Melanocyte of skin (primary cell): ENCODE measurements at places on chromosomes 12 and 14. TPM values are rescaled to one million over a fixed set of nuclear protein-coding genes. Genes with fewer than 3 reads are reported as not detected.

Gene KLRC4
- not detected in 2 replicates for total RNA-seq

Gene NAV3
- total RNA-seq = 23.0 and 39.6 TPM in 2 replicates

Gene SLC22A17
- total RNA-seq = 2.4 and 9.8 TPM in 2 replicates

Gene LRP1-AS
- total RNA-seq = not detected in 2 replicates

Gene ZDHHC22
- total RNA-seq = not detected in 2 replicates

Gene MYF6
- not detected in 2 replicates for total RNA-seq

Gene INHBC
- not detected in 2 replicates for total RNA-seq

Gene BEGAIN
- 0.33 and 0.93 TPM in 2 replicates for total RNA-seq

Gene PPM1H
- 39.6 and 76.8 TPM in 2 replicates for total RNA-seq

Gene CHMP4A
- total RNA-seq = 12.4 and 16.4 TPM in 2 replicates

Gene TDRD9
- 0.33 and 1.2 TPM in 2 replicates for total RNA-seq

Gene UNC119B
- total RNA-seq = 13.4 and 16.0 TPM in 2 replicates

Gene EIF5
- total RNA-seq = 78.5 and 87.6 TPM in 2 replicates

Gene CLEC4A
- total RNA-seq = not detected in 2 replicates

Gene CCDC38
- under 0.01 and 0.15 TPM in 2 replicates for total RNA-seq

Gene KCNMB4
- total RNA-seq = 0.15 TPM in 1 of 2 replicates, not detected in the other

Gene GPATCH2L
- 46.3 and 49.4 TPM in 2 replicates for total RNA-seq

Gene C1RL
- total RNA-seq = 11.7 and 18.0 TPM in 2 replicates

Gene LRRIQ1
- 0.62 and 0.67 TPM in 2 replicates for total RNA-seq

Gene KRT72
- total RNA-seq = not detected in 2 replicates

Gene TMEM179
- total RNA-seq = not detected in 2 replicates

Gene LALBA
- total RNA-seq = not detected in 2 replicates

Gene FGD4
- 18.9 and 20.4 TPM in 2 replicates for total RNA-seq

Gene ANO2
- total RNA-seq = not detected in 2 replicates

Gene VCPKMT
- 4.1 and 6.5 TPM in 2 replicates for total RNA-seq

Gene EML1
- total RNA-seq = 9.1 and 10.3 TPM in 2 replicates

Gene CEBPE
- not detected in 2 replicates for total RNA-seq

Gene DEGS2
- not detected in 2 replicates for total RNA-seq

Gene TAS2R13
- 1.7 and 3.6 TPM in 2 replicates for total RNA-seq

Gene PLA2G1B
- not detected in 2 replicates for total RNA-seq

Gene RNF212B
- 0.34 TPM in 1 of 2 replicates, not detected in the other for total RNA-seq

Gene PRB2
- not detected in 2 replicates for total RNA-seq

Gene MGST1
- total RNA-seq = 165 and 285 TPM in 2 replicates

Gene EAPP
- total RNA-seq = 39.2 and 49.1 TPM in 2 replicates

Gene RPGRIP1
- total RNA-seq = 0.34 TPM in 1 of 2 replicates, not detected in the other
